ENCODE measurements at places on chromosomes 11 and 22.

GRCh38 chr11:94672636-94673035 lies 95.5 kb upstream of the AMOTL1 start:
- no peak for ATAC-seq

DNA sequence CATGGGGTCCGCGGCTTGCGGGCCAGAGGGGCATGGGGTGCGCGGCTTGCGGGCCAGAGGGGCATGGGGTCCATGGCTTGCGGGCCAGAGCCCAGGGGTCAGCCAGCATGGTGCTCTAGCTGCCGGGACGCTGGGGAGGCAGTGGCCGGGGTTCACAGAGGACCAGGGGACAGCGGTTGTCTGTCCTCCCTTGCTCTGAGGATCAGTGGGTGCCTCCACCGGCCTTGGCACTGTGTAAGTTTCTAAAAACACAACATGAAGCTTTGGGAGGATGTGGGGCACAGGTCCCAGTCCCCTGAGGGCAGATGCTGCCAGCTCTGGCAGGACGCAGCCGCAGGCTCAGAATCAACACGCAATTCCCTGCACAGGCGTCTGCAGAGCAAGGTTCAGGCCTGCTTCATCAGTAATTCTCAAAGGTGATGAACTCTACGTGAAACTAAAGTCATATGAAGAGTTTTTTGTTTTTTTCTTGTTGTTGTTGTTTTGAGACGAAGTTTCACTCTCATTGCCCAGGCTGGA lies 3.0 kb downstream of the MLC1 start:
- no peak for ATAC-seq

- peak; percentile 78 for ATAC-seq
Observed at GRCh38 chr22:20268279-20269012, at the start of gene RTN4R. RTN4R (minus strand) TSS chr22:20268318; CDS start chr22:20268092, 226 bp downstream.

DNA sequence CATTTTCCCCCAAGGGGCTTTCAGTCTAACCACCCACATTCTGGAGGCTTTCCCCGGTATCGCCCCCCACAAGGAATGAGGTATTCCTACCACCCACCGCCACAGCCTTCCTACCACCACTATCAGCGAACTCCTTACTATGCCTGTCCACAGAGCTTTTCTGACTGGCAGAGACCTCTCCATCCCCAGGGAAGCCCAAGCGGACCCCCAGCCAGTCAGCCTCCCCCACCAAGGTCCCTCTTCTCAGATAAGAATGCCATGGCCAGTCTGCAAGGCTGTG lies 14.6 kb upstream of the SLC25A18 start:
- ATAC-seq = no peak

GRCh38 chr11:128400382-128401203 lies 186.8 kb downstream of the ETS1 start:
- no peak for ATAC-seq

DNA sequence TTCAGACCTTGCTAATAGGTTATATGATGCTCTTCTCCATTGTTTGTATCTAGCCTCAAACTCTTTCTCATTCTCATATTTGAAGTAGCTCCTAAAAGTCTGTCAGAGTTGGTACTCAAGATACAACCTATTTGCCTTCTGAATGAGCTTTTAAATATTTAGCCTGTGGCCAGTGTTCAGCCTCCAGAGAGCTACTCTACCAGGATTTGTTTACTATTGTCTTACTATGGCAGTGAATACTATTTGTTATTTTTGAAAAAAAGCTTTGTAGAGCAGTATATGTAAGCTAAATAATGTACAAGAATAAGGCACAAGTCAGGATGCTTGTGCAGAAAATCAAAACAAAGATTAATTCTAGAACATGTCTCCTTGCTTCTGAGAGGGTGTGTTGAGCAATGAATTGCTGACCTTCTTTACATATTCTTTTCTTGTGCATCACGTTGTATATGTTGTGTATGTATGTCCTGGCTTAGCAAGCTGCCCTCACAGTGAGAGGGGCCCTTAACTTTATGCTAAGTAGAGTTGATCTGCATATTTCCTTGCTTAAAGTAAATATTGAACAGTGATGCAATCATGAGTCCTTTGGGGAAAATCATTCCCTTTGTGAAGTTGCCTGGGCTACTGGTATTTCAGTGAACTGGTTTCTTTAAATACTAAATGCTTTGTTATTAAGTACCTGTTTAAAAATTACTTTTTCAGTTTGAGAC lies 438.0 kb downstream of the LUZP2 start:
- no peak for ATAC-seq

DNA sequence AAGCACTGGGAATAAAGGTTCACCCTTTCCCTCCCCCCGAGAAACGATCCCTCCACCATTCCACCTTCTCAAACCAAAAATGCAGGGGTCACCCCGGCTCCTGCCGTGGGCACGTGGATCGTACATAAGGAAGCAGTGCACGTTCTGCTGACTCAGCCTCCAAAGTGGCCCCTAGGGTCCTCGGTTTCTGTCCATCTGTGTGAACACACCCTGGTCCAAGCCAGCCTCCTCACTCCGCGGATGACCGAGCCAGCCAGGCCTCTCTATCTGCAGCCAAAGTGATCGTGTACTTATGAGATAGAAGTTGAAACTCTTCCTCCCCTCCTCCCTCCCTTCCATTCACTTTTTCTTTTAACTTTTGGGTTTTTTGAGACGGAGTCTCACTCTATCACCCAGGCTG lies 16.2 kb downstream of the C11orf24 start:
- no peak for ATAC-seq

DNA sequence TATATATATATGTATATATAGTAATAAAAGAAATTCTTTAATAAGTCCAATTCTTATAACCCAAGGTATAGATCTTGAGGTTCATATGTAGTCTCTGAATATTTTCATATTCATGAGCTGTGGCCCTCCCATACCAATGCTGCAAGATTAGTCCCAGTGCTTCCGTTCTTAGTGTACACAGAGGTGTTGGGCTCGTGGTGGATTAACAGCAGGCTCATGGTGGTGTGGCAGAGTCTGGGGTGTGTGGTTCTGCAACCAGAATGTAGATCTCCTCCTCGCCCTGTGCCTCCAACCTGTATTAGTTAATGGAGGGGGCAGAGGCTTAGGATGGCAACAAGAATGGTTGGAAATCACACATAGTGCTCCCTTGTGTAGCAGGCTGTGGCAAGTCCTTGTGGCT lies 16.8 kb downstream of the PRDM10 start:
- no peak for ATAC-seq

- ATAC-seq = peak; percentile 33
Observed at GRCh38 chr11:76062733-76063132, 143.6 kb downstream of the WNT11 start.

GRCh38 chr22:22210889-22211833 lies 33.4 kb upstream of the VPREB1 start:
- peak; percentile 34 for ATAC-seq

- no peak for ATAC-seq
Observed at GRCh38 chr11:31822175-31822926, 11.2 kb upstream of the PAX6 start.

GRCh38 chr22:28962042-28962554 lies 78.7 kb downstream of the ZNRF3 start:
- ATAC-seq = no peak

- no peak for ATAC-seq
Observed at GRCh38 chr22:43855431-43855830, 6.9 kb downstream of the SULT4A1 start.

GRCh38 chr11:13644997-13645687 lies 23.3 kb upstream of the FAR1 start:
- no peak for ATAC-seq

DNA sequence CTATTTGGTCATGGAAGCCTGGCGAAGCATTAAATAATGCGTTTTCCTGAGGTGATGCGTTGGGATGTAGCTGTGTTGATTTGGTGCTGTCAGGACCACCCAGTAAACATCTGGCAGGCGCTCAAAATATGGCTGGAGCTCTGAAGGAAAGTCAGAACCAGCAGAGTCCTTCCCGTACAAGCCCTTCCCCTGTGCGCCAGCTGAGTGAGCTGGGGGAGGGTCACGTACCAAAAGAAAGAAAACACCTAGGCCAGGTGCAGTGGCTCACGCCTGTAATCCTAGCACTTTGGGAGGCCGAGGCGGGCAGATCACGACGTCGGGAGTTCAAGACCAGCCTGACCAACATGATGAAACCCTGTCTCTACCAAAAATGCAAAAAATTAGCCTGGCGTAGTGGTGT lies 55.6 kb upstream of the CECR2 start:
- ATAC-seq = no peak

GRCh38 chr11:118102721-118103261 lies 16.0 kb upstream of the SMIM35 start:
- ATAC-seq = no peak

GRCh38 chr11:69879729-69880005 lies 60.5 kb upstream of the FGF3 start:
- no peak for ATAC-seq

DNA sequence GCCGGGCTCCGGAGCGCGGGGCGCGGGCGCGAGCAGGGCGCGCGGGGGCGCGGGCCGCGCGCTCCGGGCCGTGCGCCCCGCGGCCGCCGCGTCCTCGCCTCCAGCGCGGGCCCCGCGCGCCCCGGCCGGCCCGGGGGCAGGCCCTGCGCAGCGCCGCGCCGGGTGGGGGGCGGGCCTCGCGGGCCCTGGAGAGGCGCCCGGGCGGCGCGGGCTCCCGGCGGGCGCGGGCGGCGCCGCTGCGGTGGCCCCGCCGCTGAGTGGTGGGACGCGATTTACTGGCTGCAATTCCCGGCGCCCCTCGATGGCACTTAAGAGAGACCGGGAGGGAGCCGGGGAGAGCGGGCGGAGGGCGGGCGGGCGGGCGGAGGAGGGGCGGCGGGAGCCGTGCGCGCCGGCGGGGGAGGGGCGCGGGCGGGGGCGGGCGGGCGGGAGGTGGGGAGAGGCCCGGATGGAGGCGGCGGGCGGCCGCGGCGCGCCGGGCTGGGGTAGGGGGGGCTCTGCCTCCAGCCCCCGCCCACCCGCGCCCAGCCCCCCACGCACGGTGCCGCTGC lies 73.2 kb upstream of the TCF20 start:
- ATAC-seq = peak; percentile 53

- no peak for ATAC-seq
Observed at GRCh38 chr11:38460896-38461295, 1862.9 kb upstream of the RAG2 start.

GRCh38 chr22:44702479-44703198 lies 635 bp downstream of the PRR5 start:
- ATAC-seq = peak; percentile 38

Measured in activated CD4-positive, CD25-positive, alpha-beta regulatory T cell treated with anti-CD3 and anti-CD28 coated beads, Interleukin-2, amount 50 U/mL, for 24 hours (primary cell).